ENCODE measurements at places on chromosomes 16 and 17. TPM values are rescaled to one million over a fixed set of nuclear protein-coding genes. Genes with fewer than 3 reads are reported as not detected.

DNA sequence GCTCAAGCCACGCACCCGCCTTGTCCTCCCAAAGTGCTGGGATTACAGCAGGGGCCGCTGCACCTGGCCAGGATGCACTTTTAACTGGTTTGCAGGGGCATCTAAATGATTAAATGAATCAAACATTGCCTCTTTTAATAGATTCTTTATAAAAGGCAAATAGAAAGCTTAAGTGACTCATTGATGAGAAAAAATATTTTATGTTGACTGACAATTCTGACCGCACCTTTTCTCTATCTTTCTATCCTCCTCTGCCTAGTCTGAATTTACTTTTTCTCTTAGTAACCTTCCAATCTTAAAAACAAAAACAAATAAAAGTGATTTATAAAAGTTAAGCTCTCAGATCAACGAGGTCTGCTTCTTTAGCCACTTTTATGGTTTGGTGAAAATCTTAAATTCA is 35.3 kb downstream of the SLC39A11 start:
- no peak for DNase-seq

GRCh38 chr17:9217151-9218056 is 196.1 kb downstream of the NTN1 start:
- DNase-seq = peak; percentile 71

DNA sequence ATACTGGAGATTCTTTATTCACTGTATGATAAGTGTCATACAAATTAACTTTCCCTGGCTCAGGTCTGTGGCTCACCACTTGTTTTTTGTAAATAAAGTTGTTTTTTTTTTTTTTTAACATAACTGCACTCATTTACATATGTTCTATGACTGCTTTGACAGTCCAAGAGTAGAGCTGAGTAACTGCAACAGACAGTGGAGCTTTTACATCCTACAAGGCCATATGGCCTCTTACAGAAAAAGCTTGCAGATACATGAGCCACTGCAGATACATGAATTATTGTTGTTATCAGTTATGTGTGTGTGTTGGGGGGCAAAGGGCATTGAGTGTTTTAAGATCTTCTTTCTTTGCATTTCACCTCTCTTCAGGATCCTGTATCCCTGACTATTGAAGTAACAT is 311.7 kb downstream of the BCAS3 start:
- no peak for DNase-seq

DNA sequence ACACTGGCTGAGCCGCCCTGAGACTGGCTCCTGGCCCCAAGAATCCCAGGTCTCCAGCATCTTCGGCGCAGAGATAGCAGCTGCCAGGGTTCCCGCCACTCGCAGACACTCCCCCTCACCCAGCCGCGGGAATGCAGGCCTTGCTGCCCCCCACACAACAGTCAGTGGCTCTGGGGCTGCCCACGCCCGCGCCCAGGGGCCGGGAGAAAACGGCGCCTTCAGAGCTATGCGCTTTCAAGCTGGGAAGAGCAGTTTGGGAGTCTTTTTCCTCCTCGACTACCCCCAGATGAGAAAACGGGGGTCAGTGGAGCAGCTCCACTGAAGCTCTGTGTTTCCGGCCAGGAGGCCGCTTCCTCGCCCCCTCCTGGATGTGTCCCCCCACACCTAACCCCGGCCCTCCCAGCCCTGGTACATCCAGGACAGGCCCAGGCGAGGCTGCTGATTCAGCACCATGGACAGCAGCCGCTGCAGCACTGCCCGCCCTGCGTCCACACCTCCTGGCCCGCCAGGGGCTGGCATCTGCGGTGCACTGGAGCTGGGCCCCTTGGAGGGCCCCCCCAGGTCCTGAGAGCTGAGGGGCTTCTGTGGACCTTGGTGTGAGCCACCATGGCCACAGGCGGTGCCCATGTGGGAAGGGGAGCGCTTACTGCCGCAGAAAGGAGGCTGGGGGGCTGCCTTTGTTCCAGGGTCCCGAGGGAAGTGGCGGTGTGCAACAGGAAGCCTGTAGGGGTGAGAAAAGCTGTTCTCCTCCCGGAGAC is 35.7 kb downstream of the CACNA1H start:
- DNase-seq = peak; percentile 34

The RPTOR gene
- 36.2 TPM for total RNA-seq

The DNAI2 gene
- not detected for total RNA-seq

The MARVELD3 gene
- not detected for total RNA-seq

The G6PC1 gene
- not detected for total RNA-seq

The RPS6KB1 gene
- 23.9 TPM for total RNA-seq
